ENCODE measurements at places on chromosomes 7 and 10.
A peak's percentile ranks its signal among the peaks of the same experiment; 100 is the strongest.

GRCh38 chr10:119517235-119518141 lies 25.0 kb downstream of the RGS10 start:
- peak; percentile 40 for DNase-seq

DNA sequence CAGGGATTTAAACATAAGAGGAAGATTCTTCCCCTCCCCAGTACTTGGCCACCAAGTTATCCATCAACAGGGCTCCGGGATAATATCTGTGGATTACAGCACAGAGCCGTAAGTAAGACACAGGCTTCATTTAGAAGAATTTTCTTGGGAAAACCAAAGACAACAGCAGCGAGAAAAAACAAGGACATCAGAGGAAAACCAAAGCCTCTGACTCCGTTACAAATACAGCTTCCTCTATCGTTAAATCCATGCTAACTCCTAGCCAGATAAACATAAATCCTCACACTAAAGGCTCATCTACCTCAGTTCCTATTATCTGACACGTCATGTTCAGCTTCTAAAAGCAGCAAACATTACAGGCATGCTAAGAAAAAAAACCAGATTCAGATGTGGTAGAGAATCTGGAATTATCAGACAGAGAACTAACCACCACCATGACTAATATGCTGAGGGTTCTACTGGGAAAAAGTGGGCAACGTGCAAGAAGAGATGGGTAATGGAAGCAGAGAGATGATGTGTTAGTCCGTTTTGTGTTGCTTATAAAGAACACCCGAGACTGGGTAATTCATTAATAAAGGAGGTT lies 48.4 kb downstream of the BRI3 start:
- DNase-seq: no peak

DNA sequence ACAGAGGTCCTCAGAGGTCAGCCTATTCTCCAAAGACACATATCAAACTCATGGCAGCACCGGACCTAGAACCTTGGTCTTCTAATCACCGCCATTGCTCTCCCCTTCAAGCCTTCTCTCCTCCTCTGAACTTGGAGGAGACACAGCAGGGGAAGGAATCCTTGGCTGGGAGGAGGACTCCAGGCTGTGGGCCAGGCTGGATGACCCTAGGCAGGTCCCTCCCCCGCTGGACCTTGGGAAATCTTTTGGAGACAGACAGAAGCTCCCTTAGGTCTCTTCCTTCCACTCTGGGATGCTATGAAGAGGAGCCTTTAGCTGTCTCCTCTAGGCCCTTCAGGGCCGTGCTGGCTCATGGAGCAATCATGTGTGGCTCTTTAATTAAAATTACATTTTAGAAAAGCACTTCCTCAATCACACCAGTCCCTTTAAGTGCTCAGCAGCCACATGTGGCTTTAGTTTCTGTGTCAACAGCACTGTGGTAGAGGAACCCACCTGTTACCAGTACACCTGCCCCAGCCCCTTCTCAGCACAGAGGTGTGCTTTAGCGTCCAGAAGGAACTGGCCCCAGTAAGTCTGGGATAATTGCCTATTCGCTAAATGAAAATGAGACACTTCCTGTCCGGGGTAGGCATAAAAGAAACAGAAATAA lies 238.2 kb downstream of the CELF2 start:
- no peak for DNase-seq

DNA sequence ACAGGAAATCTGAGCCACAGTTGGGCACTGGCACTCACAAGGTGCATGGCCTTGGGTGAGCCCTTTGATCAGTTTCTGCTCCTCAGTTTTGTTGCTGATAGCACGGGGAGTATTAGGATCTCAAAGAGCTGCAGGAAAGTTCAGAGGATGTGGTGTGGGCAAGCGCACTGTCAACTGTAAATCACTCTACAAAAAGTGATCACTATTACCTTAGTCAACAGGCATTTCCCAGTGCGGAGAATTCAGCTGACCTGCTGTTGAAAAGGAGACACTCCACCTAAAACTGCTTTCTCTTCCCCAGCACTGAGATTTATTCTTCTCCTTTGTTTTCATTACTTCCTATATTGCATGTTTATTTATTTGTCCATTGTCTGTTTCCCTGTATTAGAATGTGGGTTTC lies 331.0 kb downstream of the PRPF18 start:
- no peak for DNase-seq

DNA sequence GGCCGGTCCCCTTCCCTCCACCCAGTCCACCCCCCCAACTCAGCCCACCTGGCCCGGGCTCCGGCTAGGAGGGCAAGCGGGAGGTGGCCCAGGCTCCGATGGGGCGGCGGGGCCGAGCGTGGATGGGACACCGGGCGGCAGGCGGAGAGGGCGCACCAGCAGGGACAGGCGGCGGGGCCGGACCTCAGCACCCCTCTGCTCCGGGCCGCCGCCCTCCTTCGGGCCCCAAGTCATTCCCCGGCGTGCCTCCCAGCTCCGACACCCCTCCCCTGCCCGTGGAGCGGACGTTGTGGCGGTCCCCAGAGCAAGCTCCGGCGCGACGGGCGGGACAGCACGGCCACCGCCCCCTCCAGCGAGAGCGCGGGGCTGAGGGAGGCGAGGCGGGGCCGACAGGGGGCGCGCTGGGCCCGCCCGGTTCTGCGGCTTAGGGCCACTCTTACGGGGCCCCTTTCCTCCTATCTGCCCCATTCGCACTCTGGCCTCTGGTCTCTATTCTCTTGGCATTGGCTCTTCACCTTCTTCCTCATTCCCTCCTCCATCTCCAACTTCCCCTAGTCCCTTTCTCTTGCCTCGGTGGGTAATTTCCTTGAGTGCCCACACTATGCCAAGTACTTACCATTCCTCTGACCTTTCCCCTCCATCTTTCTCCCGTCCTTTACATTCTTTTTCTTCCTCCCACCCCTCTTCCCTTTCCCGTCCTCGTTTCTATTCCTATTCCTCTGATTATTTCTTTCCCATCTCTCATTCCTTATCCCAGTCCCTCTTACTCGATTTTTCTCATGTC lies 701 bp upstream of the GBX1 start:
- DNase-seq: peak; percentile 63

- DNase-seq: no peak
These were observed 96.9 kb upstream of the PPP1R9A start for GRCh38 chr7:94810496-94810895.

Data from GM19239 (cell line).